ENCODE measurements at places on chromosomes 4 and X.

GRCh38 chr4:107546638-107547037, 173.4 kb downstream of the PAPSS1 start:
- no peak for DNase-seq

DNA sequence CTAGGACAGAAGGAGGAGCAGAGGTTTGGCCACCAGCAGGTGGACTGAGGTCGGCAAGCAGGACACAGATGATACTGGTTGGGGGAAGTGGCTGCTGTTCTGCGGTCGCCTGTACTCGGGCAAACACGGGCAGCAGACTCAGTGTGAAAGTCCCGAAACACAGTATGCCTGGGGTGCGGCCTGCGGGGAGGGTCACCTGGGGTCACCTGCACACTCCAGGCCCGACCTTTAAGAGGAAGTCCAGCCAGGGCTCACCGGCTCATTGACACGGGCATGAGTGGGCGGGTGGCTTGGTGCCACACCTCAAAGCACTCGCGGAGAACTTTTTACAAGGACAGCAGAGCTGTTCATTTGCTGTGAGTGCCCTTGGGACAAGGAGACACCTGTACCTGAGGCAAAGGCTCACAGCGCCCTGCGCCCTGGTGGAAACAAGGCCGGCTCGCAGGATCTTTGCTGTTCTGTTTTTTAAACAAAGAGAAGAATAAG, 71.5 kb upstream of the MXD4 start:
- DNase-seq = no peak

- no peak for DNase-seq
Observed at GRCh38 chr4:127642169-127642568, 9.4 kb downstream of the INTU start.

DNA sequence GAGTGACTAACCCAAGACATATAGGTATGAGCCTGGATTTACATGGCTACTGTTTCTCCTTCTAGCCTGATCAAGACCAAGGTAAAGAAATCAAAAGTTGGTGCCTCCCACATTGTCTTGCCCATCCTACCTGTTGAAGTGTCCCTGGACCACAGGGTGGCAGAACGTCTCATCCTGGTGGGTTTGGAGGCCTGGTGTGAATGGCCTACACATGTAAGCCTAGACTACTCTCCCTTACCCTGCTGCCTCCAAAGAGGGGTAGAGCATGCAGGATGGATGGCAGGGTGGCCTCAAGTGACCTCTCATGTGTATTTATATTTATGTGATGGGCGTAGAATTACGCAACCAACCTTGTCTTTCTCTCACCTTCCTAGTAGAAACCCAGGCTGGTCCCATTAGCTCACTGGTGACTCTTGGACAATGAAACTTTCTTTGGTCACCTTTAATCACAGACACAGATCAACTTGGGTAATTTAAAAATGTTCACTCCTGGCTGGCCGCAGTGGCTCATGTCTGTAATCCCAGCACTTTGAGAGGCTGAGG, 73.3 kb upstream of the SOD3 start:
- no peak for DNase-seq
